ENCODE measurements at places on chromosomes 5 and 9.
A peak's percentile ranks its signal among the peaks of the same experiment; 100 is the strongest.

GRCh38 chr5:28313321-28313951, 1275.0 kb upstream of the CDH9 start:
- peak; percentile 15 for DNase-seq

- DNase-seq, result peak; percentile 9
These were observed 17.3 kb downstream of the CORO2A start for GRCh38 chr9:98175028-98175569.

DNA sequence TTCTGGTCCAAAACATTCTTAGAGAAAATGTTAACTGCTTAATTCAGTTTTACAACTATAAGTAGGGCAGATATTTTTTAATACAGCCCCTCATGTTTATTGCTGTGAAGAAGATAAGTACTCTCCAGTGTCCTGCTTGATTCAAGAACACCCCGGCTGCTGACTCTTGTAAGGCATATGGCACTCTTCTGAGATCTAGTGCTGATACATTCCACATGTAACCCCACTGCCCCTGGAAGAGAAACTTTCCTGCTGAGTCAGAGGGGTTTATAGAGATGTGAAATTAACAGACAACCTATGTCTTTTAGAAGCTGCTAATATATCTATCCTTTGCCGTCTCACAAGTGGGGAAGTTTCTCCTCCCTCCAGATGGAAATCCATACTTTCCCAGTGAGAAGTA, 1.0 kb upstream of the MINAR2 start:
- DNase-seq, result no peak

DNA sequence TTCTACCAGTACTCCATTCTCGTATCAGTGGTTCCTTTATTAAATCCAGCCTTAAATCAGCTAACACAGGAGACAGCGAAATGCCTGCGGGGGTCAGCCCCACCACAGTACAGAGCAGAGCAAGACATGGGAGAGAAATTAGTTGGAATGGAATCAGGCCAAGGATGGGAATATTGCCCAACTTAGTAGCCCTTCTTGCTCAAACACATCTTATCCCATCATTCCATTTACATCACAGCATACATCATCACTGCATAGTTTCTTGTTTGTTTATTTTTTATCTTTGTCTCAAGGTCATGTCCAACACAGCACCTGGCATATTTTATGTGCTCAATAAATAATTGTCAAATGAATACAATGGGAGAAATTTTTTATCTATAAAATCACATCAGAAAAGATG, 34.3 kb upstream of the DAB2 start:
- DNase-seq, result peak; percentile 17

DNA sequence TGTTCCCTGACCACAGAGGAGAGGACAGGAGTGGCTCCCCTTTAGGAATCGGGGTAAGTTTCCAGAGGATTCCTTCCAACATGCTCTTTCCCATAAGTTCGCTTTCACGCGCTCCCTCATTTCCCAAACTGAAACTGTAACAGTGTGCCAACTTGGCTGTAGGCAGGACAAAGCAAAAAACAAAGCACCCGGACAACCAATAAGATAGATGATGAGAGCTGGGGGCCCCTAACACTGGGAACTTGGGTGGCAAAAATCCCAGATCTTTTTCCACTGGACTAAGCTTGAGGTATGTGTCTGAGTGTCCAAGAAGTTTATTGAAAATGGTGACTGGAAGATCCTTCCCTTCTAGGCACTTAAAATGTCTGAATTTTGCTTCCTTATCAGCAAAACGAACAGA, 258.7 kb upstream of the IL12B start:
- DNase-seq, result no peak

- peak; percentile 75 for DNase-seq
These were observed 207.0 kb downstream of the DEPDC1B start for GRCh38 chr5:60492958-60493357.

- no peak for DNase-seq
These were observed 86.1 kb downstream of the SV2C start for GRCh38 chr5:76169146-76169905.

DNA sequence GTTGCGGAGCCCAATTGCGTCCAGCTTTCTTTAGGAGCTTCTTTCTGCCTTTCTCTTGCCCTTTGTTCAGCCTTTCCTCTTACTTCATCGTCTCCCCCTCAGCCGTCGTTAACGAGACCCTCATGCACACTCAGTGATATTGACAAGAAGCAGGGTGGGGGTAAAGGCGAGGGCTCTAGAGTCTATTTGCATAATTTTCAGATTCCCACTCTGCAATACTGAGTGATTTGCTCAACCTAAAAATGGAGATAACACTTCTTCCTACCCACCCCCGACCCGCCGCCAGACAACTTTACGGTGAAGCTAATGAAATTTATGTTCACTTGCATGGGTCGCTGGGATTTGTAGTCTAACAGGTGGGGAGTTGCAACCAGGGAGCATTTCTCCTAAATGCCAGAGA, 1.3 kb upstream of the TBC1D2 start:
- DNase-seq, result peak; percentile 43

Measured in osteoblast (primary cell).